ENCODE measurements at places on chromosomes 5 and 9.

- DNase-seq, result no peak
These were observed 633.0 kb upstream of the C9orf72 start for GRCh38 chr9:28206280-28206679.

- no peak for DNase-seq
These were observed 207.0 kb downstream of the MEF2C start for GRCh38 chr5:88675708-88676636.

DNA sequence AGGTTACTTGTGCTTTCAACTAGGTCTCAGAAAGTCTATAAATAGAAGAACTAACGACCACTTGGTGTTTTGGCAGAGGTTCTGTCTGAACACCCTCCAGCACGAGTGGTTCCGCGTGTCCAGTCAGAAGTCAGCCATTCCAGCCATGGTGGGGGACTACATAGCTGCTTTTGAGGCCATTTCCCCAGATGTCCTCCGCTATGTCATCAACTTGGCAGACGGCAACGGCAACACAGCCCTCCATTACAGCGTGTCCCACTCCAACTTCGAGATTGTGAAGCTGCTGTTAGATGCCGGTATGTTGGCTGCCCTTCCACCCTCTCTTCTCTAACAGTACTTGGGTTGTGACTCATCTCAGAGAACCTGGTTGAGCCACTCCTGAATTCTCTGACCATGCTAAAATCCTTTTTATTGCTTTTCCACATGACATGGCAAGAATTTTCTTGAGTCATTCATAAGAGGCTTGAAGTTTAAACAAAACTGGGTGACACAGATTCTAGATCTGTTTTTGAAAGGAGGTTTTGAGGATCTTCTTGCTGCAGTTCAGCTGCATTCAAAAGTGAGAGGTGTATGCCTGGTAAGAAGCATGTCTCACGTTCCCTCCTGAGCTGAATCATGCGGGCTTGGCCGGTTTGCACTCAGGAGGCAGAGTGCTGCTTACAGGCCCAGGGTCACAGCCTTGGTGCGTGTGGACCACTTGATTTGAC is 103.1 kb upstream of the DMRT1 start:
- peak; percentile 84 for DNase-seq

- DNase-seq, result no peak
These were observed 15.3 kb downstream of the PROP1 start for GRCh38 chr5:177980743-177981151.

GRCh38 chr9:136081113-136081825 is 13.8 kb downstream of the NACC2 start:
- DNase-seq, result no peak

DNA sequence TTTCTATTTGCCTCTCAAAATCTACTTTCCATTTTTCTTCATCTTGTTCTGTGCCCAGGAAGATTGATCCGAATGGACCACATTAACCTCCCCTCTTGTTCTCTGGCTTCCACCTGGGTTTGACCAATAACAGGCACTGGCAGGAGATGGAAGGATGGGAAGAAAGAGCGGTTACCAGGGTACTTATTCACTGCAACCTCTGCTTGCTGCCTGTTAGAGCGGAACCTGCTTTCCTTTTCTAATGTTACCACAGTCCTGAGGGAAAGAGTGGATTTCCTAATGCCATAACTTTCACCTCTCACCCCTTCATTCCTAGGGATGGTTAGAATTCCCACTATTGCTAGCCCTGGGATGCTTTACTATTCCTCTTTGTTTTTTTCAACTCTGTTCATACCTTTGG is 262.1 kb downstream of the RFX3 start:
- no peak for DNase-seq

DNA sequence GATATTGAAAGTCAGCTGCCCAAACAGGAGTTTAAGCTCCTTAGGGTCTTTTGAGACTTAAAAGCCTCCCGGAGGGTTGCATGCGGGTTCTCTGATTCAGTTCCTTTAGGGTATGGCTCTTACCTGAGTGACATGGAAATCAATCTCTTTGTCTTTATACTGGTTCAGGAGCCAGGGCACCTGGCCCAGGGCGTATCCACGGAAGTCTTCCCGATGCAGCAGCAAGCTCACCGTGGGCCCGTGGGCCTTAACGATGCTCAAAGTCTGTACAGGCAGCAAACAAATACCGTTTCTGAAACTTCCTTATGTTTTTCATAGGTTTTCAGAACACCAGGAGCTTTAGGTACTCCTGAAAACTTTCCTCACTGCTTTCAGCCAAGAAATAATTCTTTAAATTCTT is 13.2 kb downstream of the MROH2B start:
- no peak for DNase-seq

DNA sequence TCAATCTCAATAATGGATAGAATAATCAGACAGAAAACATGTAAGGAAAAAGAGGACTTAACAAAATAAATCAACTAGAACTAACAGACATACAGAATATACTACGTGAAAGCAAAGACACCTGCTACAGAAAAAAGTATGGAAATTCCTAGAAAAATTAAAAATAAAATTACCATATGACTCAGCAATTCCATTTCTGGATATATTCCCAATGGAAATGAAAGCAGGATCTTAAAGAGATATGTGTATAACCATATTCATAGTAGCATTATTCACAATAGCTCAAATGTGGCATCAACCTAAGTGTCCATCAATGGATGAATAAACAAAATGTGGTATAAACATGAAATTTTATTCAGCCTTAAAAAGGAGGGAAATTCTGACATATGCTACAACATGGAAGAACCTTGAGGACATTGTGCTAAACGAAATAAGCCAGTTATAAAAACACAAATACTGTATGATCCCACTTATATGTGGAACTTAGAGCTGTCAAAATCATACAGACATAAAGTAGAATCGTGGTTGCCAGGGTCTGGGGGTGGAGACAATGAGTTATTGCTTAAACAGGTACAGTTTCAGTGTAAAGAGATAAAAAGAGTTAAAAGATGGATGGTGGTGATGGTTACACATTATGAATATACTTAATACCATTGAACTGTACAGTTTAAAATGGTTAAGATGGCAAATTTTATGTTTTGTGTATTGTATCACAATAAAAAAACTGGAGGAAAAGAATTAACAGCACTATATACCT is 6.9 kb downstream of the PLAA start:
- DNase-seq, result no peak

DNA sequence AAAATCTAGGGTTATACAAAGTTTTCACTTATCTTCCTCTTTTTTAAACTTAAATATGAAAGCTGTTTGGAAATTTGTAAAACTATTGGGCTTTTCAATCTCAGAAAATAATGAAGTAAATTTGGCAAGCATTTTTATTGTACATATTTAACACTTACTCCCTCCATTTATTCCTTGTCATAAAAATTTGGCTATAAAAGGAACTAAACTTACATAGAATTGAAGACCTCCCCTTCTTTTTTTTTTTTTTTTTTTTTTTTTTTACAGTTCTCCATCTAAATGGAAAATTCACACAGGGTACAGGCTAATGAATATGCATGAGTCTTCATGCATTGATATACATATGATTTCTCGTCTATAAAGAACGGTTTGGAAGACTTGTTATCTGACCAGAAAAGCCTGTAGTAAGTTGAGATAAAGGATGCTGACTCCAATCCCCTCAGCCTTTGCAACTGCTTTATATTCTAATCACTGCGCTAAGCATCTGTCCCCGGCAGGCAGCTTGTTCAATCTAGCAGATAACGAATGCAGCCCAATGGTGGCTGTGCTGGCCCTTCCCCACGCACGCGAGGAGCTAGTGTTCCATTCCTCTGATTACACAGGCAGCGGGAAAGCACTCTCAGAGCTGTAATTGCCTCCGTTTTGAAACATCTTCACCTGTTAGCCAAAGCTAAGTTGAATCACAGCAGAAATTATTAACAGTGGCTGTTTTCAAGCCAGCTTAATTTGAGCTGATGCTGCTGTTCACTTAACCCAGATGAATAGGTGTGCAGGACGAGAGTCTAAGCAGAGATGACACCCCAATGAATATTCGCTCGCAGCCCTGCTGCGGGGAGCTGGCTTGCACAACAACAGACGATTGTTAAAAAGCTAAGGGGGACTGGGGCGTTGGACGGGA is 453.8 kb upstream of the ZNF608 start:
- no peak for DNase-seq
